ENCODE measurements at places on chromosomes 7 and 10.

GRCh38 chr10:112379635-112380296 lies 5.8 kb downstream of the ACSL5 start:
- peak; percentile 90 for DNase-seq

GRCh38 chr7:34207810-34208209 lies 302.5 kb downstream of the BMPER start:
- DNase-seq, result no peak

GRCh38 chr10:34121125-34121753 lies 693.9 kb downstream of the PARD3 start:
- DNase-seq, result no peak

- DNase-seq, result no peak
Measured at GRCh38 chr10:26903431-26904217, 42.9 kb upstream of the ABI1 start.

DNA sequence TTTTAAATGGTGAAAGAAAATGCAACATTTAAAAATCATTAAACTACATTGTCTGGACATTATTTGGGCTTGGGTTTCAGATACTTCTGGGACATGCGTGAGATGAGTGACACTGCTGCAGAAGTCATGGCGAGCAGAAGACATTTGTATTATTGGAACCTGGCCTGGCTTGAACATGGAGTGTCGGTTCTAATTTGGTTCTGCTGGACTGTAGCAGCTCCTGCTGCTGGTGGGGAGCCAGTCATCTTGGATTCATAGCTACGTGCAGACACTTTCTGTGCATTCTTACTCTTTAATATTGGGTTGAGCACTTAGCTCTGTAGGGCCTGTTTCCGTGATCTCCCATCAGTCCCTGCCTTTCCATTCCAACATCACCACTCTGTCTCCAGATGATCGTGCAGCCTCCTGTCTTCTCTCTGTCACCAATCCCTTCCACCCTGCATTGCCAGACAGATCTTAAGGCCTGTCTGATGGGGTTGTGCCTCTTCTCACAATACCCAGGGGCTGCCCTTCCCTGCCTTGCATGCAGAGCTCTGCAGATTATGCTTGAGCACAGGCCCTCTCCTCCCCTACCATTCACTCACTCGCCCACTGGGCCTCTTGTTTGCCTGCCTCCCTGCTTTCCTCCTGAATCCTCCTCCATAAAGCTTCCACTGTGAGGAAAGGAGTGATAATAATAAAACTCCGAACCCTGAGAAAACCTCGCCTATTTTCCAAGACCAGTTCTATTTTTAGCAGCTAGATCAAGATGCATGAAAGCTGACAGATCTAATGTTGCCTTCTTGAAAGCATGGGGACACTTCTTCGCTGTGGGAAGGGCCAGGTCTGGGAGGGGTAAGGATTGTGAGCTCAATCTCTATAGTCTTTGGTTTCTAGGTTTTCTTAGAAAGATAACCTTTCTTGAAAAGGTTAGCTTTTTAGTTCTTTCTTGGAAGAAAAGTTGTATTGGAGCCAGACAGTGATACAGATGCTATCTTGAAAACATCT lies 32.9 kb downstream of the CELF2 start:
- DNase-seq, result no peak

- no peak for DNase-seq
Measured at GRCh38 chr7:158735935-158736334, 31.3 kb upstream of the NCAPG2 start.

DNA sequence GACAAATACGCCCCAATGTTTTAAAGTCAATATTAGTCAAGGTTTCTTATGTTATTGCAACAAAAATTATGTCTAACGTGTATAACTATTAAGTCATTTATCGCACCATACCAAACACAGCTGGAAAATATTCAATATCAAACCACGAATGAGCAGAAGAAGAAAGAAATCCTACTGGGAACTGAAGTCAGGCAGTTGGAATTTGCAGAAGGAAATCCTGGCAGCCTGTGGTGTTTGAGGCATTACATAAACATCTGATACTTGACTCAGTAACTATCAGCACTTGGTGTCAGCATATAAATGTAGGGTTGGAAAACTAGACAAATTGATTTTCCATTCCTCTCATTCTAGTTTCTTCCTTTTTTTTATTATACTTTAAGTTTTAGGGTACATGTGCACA lies 83.4 kb upstream of the NUPR2 start:
- no peak for DNase-seq

GRCh38 chr10:109663122-109663521 lies 260.2 kb downstream of the XPNPEP1 start:
- DNase-seq, result no peak

GRCh38 chr7:16916105-16916639 lies 34.4 kb upstream of the AGR3 start:
- DNase-seq, result peak; percentile 70

DNA sequence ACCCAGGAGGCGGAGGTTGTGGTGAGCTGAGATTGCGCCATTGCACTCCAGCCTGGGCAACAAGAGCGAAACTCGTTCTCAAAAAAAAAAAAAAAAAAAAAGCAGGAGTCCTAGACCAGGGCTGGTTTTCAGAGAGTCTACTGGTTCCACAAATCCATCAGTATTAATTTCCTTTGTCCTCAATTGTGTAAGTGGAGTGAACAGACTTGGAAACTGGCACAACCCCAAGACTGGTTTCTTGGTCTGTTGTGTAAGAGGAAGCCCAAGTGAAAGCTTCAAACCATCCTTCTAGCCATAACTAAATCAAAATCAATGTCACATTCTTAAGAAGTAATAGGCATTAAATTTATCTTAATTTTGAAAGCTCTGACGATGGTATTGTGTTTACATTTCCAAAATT lies 213.6 kb downstream of the DGKI start:
- no peak for DNase-seq

GRCh38 chr7:1963575-1963974 lies 269.2 kb downstream of the MAD1L1 start:
- DNase-seq, result no peak
